A549 (cell line): ENCODE measurements at places on chromosomes 6 and 20.

DNA sequence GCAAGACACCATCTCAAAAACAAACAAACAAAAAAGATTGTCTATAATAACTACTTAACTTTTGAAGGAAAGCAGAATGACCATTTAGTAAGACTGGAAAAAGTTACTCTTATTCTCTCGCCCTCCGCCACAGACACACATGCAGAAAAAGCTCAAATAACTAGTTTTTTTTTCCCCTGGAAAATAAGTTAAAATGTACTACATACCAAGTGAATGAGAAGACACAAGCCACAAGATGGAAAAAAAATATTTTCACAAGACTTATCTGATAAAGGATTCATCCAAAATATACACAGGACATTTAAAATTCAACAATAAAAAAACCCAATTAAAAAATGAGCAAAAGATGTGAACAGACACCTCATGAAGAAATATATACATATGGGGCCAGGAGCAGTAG, 31.9 kb downstream of the NUDT3 start:
- no peak for DNase-seq

- DNase-seq = peak; percentile 4
Measured at GRCh38 chr6:73258721-73259120, 4.3 kb downstream of the KHDC1 start.

GRCh38 chr6:92706976-92707375, 712.4 kb downstream of the EPHA7 start:
- peak; percentile 0 for DNase-seq

GRCh38 chr6:144292372-144292771, 7.2 kb downstream of the UTRN start:
- DNase-seq = no peak

DNA sequence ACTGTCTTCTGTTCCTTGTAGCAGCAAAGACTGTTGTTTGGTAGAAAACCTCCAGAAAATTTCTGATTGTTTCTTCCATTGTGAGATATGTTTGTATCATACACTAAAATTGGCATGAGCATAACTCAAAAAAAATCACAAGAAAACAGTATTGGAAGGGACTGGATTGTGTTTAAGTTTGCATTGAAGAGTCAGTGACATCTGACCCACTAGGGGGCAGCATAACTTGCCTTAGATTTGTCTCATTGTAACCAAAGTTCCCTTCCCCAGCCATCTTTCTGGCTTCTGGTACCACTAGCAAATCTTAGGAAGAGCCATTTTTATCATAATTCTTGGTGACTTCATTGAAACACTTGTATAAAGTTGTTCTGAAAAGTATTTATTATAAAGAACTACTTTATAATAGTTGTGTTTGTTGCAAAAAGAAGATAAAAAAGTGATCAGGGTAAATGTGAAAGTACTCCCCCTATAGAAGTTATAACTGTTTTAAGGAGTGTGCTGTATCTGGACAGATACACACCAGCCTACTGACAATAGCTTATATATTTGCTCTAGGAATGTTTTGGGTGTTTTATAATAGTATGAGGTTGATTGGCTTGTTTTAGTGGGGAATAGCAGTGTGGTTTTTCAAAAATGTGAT, 7.7 kb downstream of the CSTF1 start:
- DNase-seq = peak; percentile 71

DNA sequence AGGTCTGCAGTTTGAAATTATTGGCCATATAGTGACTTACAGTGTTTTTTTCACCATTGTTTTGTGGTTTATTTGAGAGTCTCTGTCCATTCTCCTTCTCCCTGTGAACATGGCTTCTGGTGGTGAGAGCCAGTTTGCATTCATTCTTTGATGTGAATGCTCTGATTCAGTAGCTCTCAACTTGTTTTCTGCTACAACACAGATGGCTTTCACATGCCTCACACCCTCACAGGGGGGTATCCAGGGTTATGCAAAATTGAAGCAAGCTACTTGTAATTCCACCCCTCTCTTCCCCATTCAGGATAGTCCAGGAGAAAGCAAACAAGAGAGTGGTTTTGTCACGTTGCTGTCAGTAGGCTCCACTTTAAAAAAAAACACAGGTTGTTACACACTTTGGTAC, 55.6 kb downstream of the SLX4IP start:
- DNase-seq = no peak

DNA sequence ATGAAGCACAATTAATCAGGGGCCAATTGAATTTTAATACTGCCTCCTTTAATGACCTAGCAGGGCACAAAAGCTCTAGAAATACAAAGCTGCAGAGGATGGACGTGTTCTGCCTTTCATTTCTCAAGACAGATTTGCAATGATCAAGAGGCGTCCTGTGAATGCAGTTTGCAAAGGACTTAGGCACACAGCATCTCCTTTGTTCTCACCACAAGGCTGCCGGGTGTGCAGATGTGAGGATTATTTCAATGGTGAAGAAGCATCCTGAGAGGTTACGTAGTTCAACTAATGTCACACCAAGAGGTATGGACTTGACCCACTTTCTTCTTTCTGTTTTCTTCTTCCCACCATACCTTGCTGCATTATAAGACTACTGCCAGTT, 42.9 kb upstream of the SPTLC3 start:
- DNase-seq = no peak

GRCh38 chr6:124967444-124967843, 5.2 kb downstream of the RNF217 start:
- no peak for DNase-seq

GRCh38 chr6:150282806-150283205, 86.0 kb upstream of the IYD start:
- DNase-seq = no peak

DNA sequence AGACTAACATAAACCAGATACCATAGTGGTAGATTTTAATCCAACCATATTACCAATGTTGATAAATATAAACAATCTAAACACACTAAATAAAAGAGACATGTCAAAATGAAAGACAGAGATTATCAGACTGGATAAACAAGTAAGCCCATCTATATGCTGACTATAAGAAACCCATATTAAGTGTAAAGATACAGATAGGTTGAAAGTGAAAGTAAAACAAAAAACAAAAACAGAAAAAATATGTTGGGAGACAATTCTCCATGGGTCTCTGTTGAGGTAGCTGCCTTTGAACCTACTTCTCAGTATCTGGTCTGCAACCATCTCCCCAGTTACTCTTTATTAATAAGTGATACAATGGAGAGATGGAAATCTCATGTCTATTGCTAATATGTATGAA, 21.2 kb downstream of the REV3L start:
- no peak for DNase-seq

DNA sequence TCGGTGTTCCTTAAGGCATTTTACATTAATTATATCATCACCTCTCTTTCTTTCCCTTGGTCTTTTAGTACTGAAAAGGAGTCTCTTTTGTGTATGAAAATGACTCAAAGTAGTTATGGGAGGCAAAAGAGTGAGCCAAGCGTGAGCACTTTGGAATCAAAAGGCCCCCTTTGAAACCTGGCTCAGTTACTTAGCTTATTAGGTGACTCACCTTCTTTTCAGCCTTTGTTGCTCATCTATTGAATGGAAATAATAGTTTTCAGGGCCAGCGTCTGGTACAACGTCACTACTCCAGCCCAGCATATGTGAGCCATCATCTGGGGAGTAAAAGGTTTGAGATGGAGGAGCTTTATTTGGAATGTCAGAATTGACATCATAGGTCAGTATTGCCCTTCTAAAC, 147.4 kb upstream of the SCGN start:
- no peak for DNase-seq

GRCh38 chr6:130515306-130515705, 149.5 kb downstream of the TMEM200A start:
- DNase-seq = no peak

DNA sequence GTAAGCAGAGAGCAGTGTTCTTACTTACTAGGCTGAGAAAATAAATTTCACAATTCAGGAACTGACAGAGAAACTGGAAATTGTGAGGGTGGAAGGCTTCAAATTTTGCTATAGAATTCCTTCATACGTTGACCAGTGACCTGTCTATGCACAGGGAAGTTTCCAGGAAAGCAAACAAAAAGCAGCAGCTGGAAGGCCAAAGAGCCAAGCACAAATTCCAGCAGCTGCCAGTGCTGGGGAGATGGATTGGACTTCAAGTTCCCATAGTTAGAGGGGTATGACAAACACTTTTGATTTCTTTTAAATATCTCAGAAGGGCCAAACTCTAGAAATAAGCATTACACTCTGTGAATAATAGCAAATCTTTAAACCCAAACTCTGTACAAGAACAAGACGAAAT, 299.1 kb upstream of the KCNQ5 start:
- DNase-seq = no peak

DNA sequence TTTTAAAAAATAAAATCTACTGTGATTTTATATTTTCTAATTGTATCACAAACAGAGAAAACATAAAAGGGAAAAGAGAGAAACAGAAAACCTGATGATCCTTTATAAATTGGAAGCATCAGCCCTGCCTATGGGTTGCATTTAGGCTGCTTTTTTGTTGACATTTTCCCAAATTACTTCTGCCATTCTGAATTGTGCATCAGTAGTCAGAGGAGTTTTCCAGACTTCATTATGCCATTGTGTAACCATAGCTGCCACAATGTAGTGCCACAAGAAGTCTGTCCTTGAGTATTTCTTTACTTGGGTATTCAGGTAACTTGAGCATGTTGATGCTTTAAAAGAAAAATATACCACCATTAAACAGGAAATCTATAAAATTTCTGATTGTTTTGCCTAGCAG, 130.3 kb downstream of the HACE1 start:
- no peak for DNase-seq

GRCh38 chr20:22830138-22830537, 205.0 kb upstream of the SSTR4 start:
- DNase-seq = no peak

GRCh38 chr6:1028723-1029122, 283.2 kb upstream of the FOXQ1 start:
- DNase-seq = no peak

DNA sequence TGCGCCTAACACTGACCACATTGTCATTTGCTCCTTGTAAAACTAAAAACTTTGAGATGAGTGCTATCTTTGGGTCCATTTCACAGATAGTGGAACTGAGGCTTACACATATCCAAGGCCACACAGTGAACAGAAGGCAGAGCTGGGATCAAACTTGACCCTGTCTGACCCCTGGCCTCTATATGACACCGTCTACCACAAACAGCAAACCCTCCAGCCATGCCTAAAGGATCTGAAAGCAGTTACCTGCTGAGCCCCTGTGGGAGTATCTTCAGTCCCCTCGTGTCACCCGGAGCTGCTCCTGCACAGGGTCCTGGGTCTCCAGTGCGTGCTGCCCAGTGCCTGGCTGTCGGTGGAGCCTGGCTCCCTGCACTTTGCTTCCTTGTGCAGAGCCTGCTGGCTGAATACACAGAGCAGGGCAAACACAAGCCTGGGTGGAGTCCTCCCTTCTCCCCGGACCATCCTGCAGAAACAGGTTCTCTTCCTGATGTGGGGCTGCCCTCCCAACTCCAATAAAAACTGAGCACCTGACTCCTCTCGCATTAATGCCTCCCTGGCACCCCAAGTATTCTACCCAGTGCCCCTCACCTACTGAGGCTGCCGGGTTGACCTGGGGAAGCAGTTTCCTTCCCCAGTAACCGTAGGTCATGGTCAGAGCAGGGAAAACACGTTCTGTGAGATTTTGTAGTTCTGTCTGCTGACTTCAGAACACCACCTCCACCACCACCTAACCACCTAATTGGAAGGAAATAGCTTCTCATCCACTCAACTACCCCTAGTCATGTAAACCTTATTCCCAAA, at the start of gene BCAS1:
TSS of gene BCAS1 (minus strand) at position 408 of the 801 bp plus-strand sequence. CDS start 11,876 bp downstream, outside the sequence.
- no peak for DNase-seq

GRCh38 chr20:54346276-54346675, 129.1 kb upstream of the DOK5 start:
- no peak for DNase-seq

GRCh38 chr6:97029552-97029951, 105.0 kb downstream of the KLHL32 start:
- no peak for DNase-seq

GRCh38 chr6:129317931-129318820, 391.8 kb downstream of the ARHGAP18 start:
- DNase-seq = peak; percentile 7

DNA sequence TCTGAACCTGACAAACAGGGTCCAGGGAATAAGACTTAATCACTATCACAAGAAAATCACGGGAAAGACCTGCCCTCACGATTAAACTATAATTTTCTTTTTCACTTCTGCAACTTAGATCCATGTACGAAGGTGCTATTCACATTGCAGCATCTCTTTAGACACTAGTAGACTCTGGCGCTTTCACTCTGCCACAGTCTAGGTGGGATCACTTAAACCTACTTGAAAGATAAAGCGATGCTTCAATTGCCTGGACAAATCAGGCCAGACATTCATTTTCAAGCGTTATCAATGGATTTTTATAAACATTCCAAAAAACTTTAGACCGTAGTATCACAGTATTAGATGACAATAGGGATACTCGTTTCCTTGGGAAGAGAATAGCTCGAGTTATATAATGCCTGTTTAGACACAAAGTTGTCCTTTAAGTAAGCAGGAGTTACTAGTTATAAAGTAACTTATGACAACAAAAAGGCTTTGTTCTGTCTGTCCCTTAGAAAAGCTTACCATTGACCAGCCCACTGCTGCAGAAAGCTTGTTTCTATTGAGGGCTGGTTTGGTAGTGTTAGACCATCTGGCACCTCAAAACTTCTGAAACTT, 367.3 kb downstream of the UTRN start:
- DNase-seq = no peak

GRCh38 chr6:90249034-90249433, 47.6 kb downstream of the BACH2 start:
- DNase-seq = no peak

- no peak for DNase-seq
Measured at GRCh38 chr6:168394606-168395005, 46.4 kb upstream of the SMOC2 start.

DNA sequence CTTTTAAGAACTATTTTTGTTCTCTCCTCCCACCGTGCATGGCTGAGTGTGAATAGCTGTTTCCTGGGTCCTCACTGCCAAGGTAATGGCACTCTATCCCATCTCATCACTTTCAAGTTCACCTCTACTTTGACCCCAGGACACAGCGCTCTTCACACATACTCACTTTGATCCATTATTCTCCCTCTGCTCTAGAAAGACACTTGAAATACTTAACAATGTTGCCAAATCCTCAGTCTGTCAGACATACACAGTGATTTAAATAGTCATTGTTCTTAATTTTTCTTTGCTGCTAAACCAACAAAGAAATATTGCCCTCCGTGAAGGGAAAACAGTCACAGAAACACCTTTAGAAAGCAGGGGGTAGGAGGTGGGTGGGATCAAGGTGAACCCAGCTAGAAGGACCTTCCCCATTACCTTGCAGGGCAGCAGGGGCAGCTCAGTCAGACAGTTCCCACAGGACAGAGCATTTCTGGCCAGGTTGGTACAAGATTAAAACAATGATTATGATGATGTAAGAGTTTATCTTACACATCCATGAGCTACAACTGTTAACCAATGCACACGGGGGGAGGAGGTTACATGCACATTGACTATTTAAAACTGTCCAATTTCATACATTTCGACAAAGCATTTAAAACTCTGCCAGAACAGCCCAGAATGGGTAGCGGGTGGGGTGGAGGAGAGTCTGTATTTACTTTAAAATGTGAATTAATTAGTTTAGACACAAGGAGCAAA, 2.4 kb downstream of the SLC22A23 start:
- DNase-seq = no peak

GRCh38 chr6:108714101-108714765, 134.0 kb upstream of the ARMC2 start:
- no peak for DNase-seq
